Panc1 (cell line): ENCODE measurements at places on chromosomes 1 and 21.

DNA sequence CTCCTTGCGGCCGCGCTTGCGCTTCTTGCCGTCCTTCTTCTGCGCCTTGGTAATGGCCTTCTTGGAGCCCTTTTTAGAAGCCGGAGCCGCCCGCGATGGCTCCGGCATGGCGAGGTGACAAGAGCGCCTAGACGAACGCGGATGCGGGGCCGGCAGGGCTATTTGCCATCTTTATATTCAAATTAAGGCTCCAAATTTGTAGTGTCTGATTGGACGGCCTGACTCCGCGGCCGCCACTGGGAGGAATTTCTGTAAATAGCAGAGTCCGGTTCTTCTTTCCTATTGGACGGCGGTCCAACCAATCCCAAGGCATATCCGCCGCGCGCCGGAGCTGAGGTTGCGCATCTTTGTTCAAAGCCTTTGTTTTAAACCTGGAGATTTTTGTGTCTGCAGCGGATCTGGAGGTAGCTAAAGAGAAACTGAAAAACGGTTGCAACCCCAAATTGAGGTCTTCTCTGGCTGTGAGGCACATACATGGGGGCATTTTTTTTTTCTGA, 22.6 kb upstream of the RNF187 start:
- DNase-seq, result no peak

GRCh38 chr1:167365360-167365759, 144.7 kb downstream of the POU2F1 start:
- no peak for DNase-seq

- no peak for DNase-seq
Measured at GRCh38 chr1:172717722-172718465, 59.0 kb downstream of the FASLG start.

- no peak for DNase-seq
Measured at GRCh38 chr1:22139817-22140216, 3.1 kb downstream of the WNT4 start.

GRCh38 chr21:14995695-14996490, 68.9 kb downstream of the NRIP1 start:
- no peak for DNase-seq

DNA sequence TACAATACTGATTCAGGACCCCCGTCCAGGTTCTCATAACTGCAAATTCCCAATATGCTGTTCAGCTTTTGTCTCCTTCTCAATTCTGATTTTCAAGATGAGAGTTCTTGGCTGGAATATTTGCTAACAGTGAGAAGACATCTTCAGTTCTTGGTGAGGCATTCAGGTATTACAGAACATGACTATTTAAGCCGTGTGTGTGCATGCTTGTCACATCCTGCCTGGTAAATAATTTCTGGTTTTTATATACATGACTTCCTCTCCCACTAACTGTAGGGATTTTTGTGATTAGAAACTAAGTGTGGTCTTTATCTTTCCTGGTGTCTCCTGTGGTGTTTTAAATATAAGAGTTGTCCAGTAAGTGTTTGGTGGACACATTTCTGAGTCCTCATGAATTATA, 10.2 kb upstream of the SLC19A2 start:
- no peak for DNase-seq

GRCh38 chr21:45430521-45431501, 25.8 kb downstream of the COL18A1 start:
- no peak for DNase-seq

DNA sequence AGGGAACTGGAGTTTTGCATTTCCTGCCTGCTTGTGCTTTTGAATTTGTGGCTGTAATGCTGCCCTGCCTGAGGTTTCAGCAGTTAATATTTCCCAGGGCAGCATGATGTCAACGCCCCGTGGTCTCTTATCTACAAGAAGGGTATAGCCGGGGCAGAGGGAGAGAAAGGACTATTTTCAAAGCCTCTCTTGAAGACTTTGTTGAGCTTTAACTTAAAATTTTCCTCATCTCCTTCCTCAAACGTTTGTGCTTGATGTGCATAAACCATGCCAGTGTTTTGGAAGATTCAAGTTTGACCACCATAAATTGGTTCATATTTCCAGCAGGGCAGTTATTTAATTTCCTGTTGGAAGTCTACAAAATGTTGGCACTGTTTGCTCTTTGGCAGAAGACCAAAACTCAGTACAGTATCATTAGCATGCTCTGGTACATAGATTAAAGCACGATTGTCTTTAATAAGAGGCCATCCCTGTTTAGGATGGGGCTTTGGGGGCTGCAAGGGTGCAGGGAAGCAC, 43.4 kb downstream of the ROR1 start:
- no peak for DNase-seq

DNA sequence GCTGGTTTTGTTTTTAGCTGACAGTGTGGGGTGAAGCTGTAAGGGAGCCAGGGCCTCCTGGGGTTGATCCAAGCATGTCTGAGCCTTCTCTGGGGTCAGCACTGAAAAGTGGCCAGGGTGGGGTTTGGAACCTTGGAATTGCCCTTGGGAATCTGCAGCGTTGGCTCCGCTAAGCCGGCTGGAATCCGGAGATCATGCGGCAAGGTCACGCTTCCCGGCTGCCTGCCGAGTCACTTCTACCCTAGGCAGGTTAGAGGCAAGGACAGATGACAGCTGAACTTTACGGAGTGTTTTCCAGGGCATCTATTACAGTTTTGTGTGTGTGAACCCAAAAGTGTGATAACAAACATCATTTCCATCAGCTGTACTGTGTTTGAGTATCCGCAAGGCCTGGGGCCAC, 17.1 kb downstream of the ABCG1 start:
- no peak for DNase-seq

GRCh38 chr21:34020983-34021553, 52.3 kb upstream of the MRPS6 start:
- DNase-seq, result no peak

DNA sequence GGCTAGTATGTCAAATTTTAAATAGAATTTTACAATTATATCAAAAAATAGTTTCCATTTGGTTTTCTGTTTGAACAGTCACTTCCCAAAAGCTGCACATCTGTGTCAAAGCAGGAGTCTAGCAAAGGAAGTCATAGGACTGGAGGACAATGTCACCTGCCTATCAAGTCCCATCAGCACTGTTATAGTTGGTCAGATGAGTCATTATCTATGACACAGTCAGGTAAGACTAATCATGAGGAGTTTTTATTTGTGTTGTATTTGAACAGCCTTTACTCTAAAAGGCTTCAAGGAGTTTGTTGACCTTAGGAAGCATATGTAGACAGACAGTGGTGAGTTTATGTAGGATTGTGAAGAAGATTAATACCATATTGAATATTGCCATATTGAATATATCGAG, 74.2 kb upstream of the QSOX1 start:
- DNase-seq, result peak; percentile 53

GRCh38 chr1:185367218-185367617, 50.2 kb upstream of the IVNS1ABP start:
- no peak for DNase-seq

DNA sequence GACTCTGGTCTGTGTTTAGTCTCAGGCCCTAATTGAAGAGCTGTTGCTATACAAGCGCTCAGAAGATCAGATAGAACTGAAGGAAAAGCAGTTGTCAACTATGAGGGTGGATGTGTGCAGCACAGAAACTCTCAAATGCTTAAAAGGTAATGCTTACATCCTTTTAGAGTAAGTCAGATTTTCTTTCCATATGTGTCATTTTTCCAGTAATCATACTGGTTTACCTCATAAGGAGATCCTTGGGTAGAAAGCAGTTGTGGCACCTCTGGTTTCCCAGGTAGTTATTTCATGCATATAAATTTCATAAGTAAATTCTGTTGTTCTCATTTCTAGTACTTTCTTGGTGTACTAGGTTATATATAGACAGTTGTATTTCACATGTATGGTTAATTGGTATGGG, 43.0 kb upstream of the TARS2 start:
- no peak for DNase-seq

DNA sequence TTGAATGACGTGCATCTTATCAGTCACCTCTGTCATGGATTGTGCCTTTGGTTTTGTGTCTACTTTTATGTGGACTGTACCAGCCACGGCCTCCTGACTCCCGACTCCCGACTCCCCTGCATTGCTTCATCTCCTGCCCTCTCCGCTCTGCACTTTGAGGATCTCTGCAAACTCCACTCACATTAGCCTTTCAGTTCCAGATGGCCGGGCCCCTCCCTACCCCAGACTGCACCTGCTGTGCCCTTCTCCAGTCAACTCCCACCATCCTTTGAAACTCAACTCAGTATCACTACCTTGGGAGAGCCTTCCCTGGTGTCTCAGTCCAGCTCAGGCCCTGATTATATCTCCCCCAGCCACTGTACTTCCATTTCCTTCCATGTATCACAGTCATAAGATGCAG, 71.4 kb downstream of the MDM4 start:
- no peak for DNase-seq

- DNase-seq, result no peak
Measured at GRCh38 chr1:184210031-184210430, 158.5 kb downstream of the TSEN15 start.

DNA sequence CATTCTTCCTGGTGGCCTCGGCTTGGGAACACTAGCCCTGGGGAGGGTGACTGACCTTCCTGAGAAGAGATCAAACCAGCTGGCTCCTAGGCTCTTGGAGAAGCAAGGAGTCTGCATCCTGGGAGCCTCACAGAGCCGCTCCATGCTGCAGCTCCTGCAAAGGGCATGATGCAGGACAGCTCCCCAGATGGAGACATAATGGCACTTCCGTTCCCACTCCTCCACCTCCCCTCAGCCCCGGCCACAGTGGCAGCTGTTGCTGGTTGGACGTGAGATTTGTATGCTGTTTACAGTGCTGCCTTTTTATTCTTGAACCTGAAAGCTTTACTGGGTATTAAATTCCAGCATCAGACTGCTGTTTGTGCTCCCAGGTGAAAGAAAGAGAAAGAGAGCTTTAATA, 83.7 kb upstream of the CTTNBP2NL start:
- DNase-seq, result no peak

DNA sequence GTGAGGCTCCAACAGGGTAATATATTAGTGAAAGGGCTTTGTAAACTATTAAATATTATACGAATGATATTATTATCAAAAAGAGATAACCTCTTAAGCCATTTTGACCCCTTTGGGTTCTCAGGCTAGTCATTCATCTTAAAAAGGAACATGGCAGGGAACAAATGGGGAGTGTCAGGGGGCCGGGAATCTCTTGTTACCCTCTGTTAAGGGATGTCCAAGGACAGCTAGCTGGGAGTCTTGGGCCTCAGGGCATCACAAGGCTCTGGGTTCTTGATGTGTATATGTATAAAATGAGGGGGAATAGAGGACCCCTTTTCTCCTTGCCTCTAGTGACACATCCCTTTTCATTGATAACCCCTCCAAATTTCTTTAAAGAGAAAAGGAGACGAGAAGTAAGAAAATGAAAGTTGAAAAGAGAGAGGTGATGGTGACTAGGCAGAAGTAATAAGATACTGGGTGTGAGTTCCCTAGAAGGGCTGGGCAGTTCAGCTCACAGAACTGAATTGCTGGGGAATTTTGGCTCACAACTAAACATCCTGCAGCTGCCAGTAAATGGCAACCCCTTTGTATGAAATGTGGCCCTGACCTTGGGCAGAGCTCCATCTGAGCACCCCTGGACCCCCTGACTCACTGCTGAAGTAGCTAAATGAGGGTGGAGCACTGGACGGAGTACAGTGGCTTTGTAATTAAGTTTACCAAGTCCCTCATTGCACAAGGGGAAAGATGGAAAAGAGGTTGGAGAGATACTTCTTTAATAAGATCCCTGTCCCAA, 20.0 kb upstream of the ZNF326 start:
- DNase-seq, result no peak

GRCh38 chr1:20138346-20138745, 777 bp upstream of the PLA2G2F start:
- DNase-seq, result no peak

GRCh38 chr1:110672753-110673108, 2.0 kb downstream of the KCNA3 start:
- DNase-seq, result no peak

DNA sequence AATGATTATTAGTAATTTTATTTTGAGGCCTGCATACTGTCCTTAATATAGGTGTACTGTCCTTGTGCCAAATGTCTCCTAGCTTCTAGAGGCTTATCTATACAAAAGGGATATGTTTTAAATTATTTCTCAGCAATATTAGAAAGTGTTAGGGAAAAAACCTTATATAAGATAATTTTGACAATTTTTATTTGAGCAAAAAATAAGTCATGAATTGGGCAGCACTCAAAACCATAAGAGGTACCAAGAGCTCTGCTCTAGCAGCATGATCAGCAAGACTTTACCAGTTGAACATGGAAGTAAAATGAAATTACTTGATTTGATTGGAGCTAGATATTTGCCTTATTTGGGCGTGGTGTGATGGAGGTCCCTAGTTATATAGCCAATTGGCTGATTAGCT, 157.1 kb downstream of the PTBP2 start:
- no peak for DNase-seq

DNA sequence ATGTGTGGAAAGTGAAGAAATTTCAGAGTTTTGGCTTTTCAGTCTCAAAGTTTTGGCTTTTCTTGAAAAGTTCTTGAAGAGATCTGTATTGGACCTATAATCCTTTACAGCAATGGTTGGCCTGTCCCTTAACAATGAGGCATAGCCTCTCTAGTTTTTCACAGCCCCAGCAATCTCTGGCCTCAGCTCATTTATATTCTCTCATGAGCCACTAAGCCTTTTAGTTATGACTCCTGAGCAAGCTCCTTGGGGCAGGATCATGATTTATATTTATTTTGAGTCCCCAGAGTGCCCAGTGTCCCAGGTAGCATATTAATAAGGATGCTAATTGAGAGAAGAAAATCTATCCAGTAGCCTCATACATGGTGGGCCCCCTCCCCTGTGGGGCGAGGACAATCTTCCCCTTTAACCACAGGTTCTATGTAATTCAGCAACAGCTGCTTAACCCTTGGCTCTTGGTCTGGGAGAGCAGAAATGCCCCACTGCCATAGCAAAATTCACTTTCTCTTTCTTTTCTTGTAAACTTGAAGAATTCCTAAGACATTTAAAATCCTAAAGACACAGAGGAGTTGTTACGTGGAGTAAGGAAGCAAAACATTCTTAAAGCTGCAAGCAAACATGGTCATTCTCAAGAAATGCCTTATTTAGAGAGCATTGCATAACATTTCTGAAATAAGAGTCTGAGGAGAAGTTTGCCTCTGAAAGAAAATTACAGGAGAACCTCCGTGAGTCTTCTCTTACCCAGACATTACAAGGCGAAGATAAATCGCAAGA, 6.3 kb downstream of the NGF start:
- DNase-seq, result no peak

DNA sequence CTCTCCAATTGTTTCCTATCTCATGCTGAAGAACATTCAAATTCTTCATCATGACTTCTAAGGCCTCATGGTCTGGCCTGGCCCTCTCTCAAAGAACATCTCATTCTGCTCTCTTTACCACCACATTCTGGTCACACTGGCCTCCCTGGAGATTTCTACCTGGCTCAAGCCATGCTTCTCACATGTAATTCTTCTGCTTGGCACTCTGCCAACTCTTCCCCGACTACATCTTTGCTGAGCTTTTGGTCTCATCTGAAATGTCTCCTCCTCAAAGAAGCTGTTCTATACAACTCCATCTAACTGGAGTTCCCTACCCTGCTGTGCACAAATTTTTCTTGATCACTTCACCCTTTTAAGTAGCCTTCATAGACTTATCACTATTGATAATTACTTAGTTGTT, 1.4 kb upstream of the TBX19 start:
- DNase-seq, result no peak

- no peak for DNase-seq
Measured at GRCh38 chr21:42120101-42120902, 49.2 kb downstream of the UMODL1 start.
